ENCODE measurements at places on chromosomes 6 and 20. TPM values are rescaled to one million over a fixed set of nuclear protein-coding genes. Genes with fewer than 3 reads are reported as not detected.

GRCh38 chr6:110211753-110212152 lies 31.5 kb downstream of the CDC40 start:
- no peak for DNase-seq

DNA sequence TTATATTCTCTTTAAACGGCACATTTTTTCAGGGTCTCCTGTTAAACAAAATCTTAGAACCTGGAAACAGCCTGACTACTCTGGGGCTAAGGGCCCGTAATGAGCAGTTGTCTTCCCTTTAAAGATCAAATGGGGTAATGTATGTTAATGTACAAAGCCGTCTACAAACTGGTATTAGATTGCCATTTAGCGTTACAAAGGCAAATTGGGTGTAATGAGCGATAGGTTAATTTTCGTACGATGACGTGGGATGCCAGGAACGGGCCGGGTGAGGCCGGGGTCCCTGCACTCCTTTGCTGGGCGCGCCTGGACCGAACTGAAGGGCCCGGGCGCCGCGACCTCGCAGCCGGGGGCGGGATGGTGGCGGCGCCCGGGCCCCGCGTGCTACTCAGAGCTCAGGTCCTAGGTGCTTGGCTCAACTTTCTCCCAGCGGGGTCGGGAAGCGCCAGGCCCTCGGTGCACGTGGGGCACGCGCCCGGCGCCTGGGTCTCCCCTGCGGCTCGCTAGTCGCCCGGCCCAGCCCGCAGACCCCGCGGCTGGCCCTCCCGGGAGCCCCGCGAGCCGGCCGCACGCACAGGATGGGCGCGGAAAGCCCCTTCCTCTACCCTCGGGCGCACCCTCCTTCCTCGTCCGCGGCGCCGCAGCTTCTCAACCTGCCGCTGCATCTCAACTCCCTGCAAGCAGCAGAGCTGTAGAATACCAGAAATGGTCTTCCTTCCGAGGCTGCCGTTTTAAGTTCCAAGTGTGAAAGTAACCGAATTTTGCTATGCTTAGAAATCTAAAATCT lies 5.9 kb downstream of the NKX2-4 start:
- no peak for DNase-seq

DNA sequence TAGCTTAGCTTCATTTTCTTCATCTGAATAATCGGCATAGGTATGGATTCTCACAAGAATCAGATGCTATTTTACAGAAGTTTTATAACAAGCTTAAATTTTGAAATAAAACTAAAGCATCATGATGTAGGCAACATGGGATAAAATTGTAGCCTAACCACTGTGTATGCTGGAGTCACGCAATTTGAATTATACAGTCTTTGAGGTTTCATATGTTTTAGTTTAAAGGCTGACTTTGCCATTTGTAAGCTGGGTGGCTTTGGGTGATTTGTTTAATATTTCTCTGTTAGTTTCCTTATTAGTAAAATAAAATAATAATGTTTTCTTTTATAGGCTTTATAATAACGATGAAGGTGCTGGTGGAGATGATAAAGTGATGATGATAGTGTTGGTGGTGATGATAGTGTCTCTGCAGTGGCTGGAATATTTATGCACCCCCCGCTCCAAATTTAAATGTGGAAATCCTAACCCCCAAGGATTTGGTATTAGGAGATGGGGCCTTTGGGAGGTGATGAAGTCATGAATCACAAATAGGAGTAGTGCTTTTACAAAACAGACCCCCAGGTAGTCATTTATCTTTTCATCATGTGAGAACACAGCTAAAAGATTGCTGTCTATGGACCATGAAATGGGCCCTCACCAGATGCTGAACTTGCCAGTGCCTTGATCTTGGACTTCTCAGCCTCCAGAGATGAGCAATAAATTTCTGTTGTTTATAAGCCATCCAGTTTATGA lies 42.0 kb downstream of the DOK5 start:
- DNase-seq: no peak

- peak; percentile 85 for DNase-seq
Observed at GRCh38 chr6:2038092-2038491, 207.3 kb downstream of the GMDS start.

GRCh38 chr6:31822036-31822821 lies 5.3 kb upstream of the HSPA1B start:
- DNase-seq: peak; percentile 69

GRCh38 chr6:103183831-103184411 lies 1675.8 kb downstream of the HACE1 start:
- DNase-seq: peak; percentile 16

- peak; percentile 35 for DNase-seq
Observed at GRCh38 chr6:30091577-30092381, 16.2 kb upstream of the RNF39 start.

DNA sequence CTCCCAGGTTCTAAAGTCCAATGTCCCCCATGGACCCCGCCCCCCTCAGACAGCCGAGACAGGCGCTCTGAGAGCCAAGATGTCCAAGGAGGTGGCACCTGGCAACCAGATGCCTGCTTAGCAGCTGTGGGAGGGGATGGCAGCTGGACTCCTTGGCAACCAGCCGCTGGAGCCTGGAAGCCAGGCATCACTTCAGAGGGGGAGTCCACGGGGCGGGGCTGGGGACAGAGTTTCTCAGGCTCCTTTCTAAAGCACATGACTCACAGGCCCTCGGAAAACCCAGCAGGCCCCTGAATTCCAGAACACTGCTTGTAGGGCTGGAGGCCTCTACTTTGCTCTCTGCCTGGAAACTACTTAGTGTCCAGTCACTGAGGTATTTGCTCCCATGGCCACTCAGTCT lies 51.5 kb downstream of the PREX1 start:
- peak; percentile 50 for DNase-seq

Gene IL20RA
- total RNA-seq: 0.22 TPM

Gene TPMT
- total RNA-seq: 9.6 TPM

Gene MOCS1
- 7.3 TPM for total RNA-seq
